ENCODE measurements at places on chromosomes 13 and 19. TPM values are rescaled to one million over a fixed set of nuclear protein-coding genes. Genes with fewer than 3 reads are reported as not detected.

C19orf67 gene
- total RNA-seq = not detected

KASH5 gene
- not detected for total RNA-seq

MZT1 gene
- 19.2 TPM for total RNA-seq

NANOS3 gene
- total RNA-seq = 2.3 TPM

FGF14 gene
- not detected for total RNA-seq

ZNF723 gene
- not detected for total RNA-seq

- no peak for DNase-seq
Observed at GRCh38 chr19:6215701-6216235, 64.0 kb downstream of the MLLT1 start.

DNA sequence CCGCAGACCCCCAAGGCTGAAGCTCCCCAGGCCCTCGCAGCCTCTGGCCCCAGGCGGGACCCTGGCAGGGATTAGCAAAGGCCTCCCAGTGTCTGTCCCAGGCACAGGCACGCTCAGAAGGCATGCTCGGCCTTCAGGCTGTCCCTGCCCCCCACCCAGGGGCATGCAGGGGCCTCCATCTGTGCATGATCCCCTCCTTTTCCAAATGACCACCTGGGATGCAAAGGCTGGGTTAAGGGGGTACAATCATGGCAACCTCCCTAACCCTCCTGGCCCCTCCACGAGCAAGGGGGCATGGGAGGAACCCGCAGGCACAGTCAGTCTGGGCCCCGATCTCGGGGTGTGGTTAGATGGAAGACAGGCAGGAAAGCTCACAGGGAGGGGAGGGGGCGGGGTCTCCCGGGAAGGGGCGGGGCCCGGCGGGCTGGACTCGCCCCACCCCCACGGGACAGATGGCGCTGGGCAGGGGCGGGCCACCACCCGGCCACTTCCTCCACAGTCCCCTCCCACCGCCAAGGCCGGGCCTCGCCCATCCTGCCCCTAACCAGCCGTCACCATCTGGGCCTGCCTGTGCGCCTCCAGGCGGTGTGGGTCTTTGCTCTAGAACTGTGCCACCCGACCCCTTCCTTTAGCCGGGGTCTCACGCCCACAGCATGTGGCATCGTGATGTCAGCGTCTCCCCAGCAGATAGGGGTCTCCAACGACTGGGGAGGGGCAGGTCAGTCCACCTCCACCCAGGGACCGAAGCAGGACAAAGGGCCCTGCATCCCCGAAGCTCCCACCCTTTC, 7.0 kb upstream of the REXO1 start:
- DNase-seq = peak; percentile 91

DNA sequence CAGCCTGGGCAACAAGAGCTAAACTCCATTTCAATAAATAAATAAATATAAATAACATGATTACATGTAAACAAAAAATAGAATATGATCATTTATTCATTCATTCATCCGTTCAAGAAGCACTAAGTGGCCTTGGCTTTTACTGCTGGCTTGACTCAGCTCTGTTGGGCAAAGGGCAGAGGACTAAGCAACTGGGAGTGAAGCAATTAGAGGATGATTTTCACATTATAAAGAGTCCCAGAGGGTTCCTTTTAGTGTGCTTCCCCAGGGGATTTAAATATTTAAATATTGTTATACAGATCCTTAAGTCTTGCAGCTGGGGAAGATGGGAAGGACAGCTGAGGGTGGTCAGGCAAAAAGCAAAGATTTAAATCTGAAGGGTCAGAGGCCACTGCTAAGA, 34.9 kb upstream of the FLT1 start:
- no peak for DNase-seq

- no peak for DNase-seq
Observed at GRCh38 chr13:113607056-113607888, 22.7 kb downstream of the TFDP1 start.

DNA sequence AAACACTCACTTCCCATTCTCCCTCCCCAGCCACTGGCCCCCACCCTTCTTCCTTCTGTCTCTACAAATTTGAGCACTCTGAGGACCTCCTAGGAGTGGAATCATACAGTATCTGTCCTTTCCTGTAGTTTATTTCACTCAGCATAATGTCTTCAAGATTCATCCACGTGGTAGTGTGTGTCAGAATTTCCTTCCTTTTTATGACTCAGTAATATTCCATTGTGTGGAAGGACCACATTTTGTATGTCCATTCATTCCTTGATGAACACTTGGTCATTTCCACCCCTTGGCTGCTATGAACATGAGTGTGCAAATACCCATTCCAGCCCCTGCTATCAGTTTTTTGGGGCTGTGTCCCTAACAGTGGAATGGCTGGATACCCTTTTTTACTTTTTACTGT, 9.8 kb downstream of the KLF2 start:
- DNase-seq = no peak

DNA sequence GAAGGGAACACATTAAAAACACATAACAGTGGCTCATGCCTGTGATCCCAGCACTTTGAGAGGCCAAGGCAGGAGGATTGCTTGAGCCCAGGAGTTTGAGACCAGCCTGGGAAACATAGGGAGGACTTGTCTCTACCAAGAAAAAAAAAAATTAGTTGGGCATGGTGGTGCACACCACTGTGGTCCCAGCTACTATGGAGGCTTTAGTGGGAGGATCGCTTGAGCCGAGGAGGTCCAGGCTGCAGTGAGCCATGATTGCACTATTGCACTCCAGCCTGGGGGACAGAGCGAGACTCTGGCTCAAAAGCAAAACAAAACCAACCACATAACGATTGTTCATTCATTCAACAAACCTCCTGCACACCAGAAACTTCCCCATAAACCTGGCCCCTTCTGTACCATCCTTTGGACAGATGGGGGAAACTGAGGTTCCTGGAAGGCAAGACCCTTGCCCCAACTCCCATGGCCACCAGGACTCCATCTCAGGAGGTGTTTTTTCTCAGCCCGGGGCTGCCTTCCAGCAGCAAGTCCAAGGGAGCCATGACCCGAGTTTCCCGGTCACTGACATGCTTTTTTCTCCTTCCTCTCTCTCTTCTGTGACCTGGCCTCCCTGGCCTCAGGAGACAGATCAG, 4.3 kb downstream of the FOSB start:
- DNase-seq = no peak

- DNase-seq = no peak
Observed at GRCh38 chr19:50557009-50557613, 11.1 kb downstream of the LRRC4B start.

DNA sequence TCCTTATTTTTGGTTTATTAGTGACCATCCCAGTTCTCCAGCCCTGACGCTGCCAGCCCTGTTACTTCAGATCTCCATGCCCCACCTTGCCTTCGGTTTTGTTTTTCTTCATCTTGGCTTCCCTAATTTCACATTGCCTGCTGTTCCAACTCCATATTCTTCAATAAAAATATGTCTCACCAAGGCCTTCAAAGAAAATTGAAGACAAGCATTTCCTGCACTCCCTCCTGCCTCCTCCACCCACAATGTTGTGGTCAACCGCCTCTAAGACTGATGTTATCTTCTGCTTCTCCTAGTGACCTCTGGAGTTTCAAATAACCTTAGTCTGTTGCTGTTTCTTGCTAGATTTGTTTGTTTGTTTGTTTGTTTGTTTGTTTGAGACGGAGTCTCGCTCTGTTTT, 14.6 kb downstream of the PLD3 start:
- DNase-seq = no peak

GRCh38 chr13:25802579-25802978, 249.2 kb downstream of the SHISA2 start:
- DNase-seq = no peak

- DNase-seq = no peak
Observed at GRCh38 chr13:94992036-94992960, 280.0 kb upstream of the SOX21 start.

GRCh38 chr19:40200341-40201099, 9.3 kb downstream of the MAP3K10 start:
- no peak for DNase-seq

GRCh38 chr19:23787106-23787505, 28.4 kb upstream of the ZNF681 start:
- no peak for DNase-seq

GRCh38 chr13:42041011-42041683, 7.3 kb upstream of the DGKH start:
- DNase-seq = peak; percentile 63
